NCI-H460 (cell line): ENCODE measurements at places on chromosomes 5 and 9.

- DNase-seq = peak; percentile 45
Observed at GRCh38 chr5:159515909-159516415, 185.7 kb upstream of the IL12B start.

DNA sequence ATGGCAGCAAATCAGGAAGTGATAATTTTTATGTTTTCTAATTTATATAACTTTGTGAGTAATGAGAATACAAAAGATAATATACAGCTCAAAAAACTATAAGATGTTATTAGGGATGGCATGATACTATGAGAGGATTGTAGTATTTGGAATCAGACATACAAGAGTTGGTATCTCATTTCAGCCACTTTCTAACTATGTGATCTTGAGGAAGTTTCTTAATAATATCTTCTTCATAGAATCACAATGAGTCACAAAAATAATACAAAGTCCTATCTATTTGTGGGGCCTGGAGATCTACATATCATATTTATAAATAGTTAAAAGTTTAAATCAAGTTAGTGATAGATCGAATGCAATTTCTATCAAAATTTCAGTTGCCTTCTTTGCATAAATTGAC is 23.7 kb upstream of the TMED7 start:
- DNase-seq = no peak

DNA sequence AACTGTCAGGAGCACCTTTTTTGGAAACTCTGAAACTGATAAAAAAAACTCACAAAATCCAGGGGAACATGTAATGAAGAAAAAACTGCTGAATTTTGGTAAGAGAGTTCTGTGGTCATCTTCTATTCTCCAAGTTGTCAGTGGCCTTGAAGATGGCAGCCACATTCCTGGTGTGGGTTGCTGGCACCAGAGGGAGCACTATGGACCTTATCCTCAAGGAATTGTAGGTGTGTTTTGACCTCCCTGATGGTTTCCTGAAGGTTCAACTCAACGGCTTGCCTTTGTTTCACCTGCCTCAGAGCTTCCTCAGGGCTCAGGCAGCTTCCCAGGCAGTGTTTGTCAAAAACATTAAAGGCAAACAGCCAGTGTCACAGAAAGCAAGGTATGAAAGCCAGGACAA is 2.2 kb upstream of the SLC38A9 start:
- no peak for DNase-seq

DNA sequence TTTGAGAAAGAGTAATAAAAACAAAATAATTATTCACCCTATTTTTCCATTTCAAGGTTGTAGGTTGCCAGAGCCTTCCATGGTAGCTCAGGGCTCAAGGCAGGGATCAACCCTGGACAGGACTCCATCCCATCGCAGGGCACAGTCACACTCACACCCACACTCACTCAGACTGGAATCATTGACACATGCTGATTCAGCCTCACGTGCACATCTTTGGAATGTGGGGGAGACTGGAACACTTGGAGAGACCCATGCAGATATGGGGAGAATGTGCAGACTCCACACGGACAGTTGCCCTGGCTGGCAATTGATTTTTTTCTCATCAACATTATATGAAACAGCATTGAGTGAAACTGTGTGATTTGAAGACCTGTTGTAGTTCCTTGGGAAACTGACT is 234.1 kb downstream of the ADGRV1 start:
- no peak for DNase-seq

DNA sequence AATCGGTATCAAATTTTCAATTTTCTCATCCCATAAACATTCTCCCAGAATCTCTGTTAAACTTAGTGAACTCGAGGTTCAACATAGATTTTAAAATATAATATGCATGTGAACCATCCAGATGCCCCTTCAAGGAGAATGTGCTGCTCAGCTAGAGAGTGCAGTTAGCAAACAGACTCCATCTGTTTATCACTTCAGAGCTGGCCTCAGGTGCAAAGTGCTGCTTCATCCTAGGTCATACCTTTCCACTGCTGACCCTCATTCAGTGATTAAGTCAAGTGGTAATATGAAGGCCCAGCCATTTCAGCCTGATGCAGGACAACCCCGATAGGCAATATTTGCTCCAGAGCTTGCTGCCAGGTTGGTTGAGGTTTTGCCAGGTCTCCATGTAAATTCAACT is 339.0 kb upstream of the POU5F2 start:
- DNase-seq = no peak

DNA sequence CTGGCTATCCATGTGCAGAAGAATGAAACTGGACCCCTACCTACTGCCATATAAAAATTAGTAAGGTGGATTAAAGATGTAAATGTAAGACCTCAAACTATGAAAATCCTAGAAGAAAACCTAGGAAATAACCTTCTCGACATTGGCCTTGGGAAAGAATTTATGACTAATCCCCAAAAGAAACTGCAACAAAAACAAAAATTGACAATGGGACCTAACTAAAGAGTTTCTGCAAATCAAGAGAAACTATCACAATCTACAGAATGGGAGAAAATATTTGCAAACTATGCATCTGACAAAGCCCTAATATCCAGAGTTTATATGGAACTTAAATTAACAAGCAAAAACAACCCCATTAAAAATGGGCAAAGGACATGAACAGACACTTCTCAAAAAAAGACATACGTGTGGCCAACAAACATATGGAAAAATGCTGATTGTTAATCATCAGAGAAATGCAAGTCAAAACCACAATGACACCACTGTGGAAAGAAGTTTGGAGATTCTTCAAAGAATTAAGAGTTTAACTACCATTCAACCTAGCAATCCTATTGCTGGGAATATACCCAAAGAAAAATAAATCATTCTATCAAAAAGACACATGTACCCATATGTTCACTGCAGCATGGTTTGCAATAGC is 98.5 kb downstream of the NR3C1 start:
- no peak for DNase-seq

- no peak for DNase-seq
Observed at GRCh38 chr5:16618138-16618897, 1.5 kb upstream of the RETREG1 start.

DNA sequence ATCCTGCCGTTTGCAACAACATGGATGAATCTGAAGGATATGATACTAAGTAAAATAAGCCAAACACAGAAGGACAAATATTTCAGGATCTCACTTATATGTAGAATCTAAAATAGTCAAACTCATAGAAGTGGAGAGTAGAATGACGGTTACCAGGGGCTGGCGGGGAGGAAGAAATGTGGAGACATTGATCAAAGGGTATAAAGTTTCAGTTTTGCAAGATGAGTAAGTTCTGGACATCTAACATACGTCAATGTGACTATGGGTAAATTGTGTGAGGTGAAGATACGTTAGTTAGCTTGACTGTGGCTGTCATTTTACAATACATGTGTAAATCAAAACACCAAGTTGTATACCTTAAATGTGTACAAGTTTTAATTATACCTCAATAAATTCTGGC is 200.3 kb downstream of the SNX18 start:
- DNase-seq = no peak

- DNase-seq = no peak
Observed at GRCh38 chr5:51974834-51975233, 591.6 kb downstream of the ISL1 start.

GRCh38 chr5:133113331-133114061 is 61.7 kb downstream of the HSPA4 start:
- no peak for DNase-seq

DNA sequence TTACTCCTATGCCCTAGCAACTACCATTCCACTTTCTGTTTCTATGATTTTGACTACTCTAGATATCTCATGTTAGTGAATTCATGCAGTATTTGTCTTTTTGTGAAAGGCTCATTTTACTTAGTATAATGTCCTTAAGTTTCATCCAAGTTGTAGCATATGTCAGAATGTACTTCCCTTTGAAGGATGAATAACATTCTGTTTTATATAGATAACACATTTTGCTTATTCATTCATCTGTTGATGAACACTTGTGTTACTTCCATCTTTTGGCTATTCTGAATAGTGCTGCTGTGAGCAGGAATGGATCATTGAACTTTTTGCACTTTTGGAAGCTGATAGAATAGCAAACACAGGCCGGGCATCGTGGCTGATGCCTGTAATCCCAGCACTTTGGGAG is 140.2 kb upstream of the MYO10 start:
- DNase-seq = no peak

DNA sequence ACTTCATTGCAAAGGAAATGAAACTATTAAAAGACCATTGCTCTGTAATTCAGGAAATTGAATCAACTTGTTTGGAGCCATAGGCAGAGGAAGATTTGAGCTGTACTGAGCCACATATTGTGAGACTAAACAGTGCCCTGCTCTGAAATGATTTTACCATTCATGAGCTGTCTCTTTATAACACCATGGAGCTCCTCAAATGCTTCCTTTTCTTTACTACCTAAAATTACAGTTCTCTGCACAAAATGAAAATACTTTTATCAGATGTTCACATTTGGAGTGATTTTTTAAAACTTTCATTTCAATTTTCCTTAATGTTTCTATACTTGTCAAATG is 97.9 kb downstream of the NLN start:
- no peak for DNase-seq

DNA sequence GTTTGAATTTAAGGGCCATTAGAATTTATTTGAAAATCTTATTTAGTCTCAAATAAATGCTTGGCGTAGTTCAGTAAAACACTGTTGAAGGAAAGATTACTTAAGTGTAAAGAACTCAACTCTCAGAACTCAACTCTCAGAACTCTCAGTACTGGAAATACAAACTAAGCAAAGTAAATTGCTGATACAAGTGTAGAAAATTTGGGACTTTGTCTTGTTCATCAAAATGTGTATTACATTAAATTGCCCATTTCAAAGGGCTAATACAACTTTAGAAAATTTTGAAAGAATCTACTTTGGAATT is 99.4 kb downstream of the CSNK1G3 start:
- no peak for DNase-seq

DNA sequence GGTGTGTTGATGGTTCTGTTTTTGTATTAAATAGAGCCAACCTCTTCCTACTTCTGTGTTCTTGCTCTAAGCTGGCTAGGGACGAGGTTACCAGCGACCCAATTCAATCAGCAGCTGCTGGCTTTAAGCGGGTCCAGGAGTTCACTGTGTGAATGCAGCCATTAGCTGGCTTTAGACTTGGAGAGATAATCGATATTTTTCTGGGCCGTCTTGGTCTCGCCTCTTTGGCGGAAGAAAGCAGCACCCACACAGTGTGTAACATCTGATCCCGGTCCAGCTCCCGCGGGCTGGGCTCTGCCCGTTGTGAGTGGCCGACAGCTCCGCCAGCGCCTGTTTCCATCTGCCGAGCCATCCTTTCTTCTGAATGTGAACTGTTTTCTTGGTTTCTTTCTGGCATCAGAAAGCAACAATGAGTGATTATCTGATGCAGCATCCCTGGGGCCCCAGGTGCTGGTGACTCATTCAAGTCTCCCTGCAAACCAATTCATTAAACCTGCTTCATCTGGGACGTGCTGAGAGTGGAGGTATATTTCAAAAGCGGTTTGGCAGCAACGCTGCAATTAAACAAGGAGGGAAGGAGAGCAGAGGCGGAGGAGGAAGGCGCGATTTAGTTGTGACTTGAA is 90.8 kb upstream of the IRX4 start:
- DNase-seq = no peak

- DNase-seq = no peak
Observed at GRCh38 chr9:113898151-113898550, 22.0 kb downstream of the ZNF618 start.

GRCh38 chr5:145917288-145917687 is 19.1 kb upstream of the SH3RF2 start:
- DNase-seq = no peak

DNA sequence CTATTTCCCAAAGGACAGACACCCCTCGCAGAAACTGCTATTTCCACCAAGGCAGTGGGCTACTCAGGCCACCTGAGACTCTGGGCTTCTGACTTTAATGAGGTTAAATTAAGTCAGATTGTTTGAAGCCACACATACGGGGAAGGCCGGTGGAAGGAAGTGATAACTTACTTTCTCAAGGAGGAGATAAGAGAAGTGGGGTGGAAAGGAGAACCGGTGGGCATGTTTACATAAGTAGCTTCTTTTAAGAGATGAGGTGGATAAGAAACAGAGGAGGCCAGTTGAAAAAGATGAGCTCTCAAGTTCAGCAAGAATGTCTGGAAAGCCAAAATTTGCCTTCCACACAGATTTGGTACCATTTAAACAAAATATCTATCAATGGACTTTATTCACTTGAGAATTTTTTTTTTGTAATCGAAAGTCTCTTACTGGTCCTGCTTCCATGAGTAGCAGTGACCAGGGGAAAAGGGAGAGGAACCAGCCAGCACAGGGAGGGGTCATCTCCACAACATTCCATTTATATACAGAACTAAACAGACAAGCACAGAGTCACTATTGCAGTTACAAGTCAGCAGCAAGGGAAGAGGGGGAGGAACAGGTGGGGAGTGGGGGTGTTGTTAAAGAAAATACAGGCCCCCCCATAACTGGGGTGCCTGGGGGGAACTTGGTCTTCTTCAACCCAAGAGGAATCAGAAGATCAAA is 20.0 kb downstream of the CCDC125 start:
- no peak for DNase-seq

DNA sequence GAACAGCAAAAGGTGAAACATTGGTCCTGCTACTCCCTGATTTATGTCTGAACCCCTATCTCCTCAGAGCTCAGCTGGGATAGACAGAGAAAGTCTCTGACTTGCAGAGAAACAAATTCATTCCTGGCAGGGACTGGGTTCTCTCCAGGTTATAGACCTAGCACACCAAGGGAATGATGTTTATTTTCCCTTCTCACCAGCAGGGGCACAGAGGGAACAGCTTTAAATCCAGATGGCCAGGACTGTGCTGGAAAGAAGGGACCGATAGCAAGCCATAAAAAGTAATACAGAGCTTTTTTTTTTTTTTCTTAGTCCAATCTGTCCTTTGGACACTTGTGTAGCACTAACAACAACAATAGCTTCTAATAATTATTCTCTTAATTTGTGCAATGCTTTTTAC is 141.1 kb upstream of the C9orf72 start:
- no peak for DNase-seq

- no peak for DNase-seq
Observed at GRCh38 chr9:93829271-93830011, 125.7 kb downstream of the BARX1 start.

DNA sequence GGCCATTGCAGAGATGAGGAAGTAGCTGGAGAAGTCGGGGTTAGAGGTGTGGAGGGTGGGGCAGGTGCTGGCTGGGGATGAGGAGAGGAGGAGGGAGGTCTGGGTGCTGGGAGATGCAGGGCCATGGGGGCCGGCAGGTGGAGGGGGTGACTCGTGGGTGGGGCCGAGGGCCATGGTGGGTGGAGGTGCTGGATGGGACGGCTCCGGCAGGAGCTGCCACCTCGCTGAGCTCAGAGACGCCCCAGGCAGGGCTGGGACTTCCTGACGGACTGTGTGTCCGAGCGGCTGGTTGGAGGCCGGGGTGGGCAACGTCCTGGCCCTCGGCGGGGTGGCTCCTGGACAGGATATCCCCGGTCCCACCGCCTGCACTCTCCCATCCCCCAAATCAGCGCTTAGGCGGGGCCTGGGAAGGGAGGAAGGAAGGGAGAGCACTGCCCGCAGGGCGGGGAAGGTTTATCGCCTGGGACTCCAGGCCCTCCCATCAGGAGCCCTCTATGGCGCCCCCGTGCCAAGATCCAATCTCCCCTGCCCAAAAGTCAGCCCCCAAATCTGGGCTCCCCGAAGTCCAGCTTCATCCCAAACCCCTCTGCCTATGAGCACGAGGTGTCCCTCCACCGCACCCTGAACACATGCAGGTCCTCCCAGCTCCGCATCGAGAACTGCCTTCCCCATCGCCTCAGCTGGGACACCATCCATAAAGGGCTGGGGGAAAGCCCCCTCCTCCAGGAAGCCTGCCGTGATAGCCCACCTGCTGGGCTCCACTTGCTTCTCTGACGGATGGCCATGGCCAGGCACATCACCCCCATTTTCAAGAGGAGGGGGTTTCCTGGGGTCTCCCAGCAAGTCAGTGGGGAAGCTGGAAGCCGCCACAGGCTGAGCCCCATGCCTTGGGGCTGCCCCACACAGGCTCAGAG is 58.3 kb upstream of the NOTCH1 start:
- DNase-seq = no peak

- DNase-seq = no peak
Observed at GRCh38 chr9:107281922-107282667, 984 bp upstream of the RAD23B start.
